ENCODE measurements at places on chromosomes 3 and 15.

GRCh38 chr3:184372296-184372821 lies 5.6 kb downstream of the THPO start:
- no peak for DNase-seq

DNA sequence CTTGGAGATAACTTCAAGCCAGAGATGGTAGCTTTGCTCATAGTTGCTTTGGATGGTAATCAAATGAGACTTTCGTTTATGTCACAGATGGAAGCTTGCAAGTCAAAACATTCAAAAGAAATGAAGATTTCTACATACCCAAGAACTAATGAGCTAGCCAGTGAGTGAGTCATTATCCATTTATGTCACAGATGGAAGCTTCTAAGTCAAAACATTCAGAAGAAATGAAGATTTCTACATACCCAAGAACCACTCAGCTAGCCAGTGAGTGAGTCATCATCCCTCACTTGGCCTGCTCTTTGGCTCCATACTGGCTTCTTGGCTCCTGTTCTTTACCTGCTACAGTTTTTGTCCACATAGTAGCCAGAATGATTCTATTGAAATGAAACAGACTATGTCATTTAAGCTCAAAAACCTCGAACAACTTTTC lies 559.8 kb upstream of the CBLB start:
- no peak for DNase-seq

DNA sequence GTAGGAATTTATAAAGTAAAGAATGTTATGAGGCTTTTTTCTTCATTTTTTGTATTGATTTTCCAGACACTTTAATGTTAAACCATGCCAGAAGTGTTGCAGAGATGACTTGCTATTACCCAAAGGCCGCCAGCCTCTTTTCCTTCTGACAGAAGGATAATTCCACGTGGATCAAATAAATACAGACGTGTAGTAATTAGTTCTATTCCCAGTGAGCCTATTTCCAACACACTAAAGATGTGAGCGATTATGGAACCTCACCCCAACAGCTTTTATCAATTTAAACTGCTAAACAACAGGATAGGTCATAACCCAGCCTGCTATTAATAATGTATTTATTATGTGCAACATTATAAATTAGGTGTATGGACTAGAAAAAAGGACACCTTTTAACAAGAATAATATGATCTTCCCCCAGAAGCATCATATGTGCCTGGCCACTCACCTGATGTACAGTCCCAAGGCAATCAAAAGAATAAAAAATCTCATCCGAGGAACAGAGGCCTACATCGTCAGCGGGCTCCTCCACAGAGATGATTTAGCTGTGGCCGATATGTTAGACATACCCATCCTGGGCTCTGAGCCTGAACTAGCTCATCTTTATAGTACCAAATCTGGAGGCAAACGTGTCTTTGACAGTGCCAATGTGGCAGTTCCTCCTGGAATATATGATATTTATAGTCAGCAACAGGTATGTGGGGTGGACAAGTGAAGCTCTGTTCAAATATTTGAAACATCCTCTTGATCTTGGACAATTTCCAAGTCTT lies 125.9 kb upstream of the C15orf61 start:
- no peak for DNase-seq

- no peak for DNase-seq
Observed at GRCh38 chr15:89446255-89446891, 50.0 kb downstream of the RHCG start.

DNA sequence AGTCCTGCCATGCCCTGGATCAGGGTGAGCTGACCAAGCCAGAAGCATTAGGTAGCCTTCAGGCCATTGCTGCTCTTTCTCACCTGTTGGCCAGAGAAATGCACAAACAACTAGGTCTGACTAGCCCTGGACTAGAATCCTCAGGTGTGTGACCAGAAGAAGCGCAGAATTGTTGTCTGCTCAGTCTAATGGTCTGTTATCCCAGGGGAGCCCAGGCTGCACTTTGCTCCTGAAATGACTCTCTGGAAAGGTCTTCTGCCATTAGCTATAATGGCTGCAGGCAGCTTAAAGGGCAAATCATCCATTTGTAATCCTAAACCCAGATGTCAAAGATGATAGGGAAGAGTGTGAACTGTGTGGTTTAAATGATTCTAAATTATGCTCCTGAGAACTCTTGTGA lies 246.1 kb downstream of the NFKBIZ start:
- no peak for DNase-seq

GRCh38 chr15:55014391-55015092 lies 182.2 kb downstream of the RSL24D1 start:
- DNase-seq = no peak

GRCh38 chr3:52593103-52593502 lies 56.7 kb downstream of the UQCC5 start:
- no peak for DNase-seq

GRCh38 chr15:57969355-57969754 lies 96.2 kb downstream of the ALDH1A2 start:
- DNase-seq = no peak

DNA sequence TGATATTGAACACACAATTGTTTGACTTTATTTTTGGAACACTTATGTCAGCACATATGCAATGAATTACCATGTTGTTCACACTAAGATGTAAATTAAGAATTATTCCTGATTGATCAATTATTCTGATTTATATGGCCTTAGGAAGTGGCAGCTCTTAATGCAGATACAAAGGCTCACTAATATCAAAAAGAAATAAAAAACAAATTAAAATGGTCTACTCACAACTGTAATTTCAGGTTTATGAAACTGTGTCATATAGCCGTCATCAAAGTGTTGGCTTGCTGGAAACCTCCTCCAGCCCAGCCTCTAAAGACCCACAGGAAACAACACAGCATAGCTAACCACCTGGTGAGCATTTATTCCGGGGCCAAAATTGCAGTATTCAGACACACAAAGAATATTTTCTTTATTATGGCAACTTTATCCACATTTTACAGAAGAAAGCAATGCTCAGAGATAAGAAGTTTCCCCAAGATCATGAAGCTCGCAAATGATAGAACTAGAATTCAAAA lies 33.4 kb downstream of the PDZRN3 start:
- no peak for DNase-seq

DNA sequence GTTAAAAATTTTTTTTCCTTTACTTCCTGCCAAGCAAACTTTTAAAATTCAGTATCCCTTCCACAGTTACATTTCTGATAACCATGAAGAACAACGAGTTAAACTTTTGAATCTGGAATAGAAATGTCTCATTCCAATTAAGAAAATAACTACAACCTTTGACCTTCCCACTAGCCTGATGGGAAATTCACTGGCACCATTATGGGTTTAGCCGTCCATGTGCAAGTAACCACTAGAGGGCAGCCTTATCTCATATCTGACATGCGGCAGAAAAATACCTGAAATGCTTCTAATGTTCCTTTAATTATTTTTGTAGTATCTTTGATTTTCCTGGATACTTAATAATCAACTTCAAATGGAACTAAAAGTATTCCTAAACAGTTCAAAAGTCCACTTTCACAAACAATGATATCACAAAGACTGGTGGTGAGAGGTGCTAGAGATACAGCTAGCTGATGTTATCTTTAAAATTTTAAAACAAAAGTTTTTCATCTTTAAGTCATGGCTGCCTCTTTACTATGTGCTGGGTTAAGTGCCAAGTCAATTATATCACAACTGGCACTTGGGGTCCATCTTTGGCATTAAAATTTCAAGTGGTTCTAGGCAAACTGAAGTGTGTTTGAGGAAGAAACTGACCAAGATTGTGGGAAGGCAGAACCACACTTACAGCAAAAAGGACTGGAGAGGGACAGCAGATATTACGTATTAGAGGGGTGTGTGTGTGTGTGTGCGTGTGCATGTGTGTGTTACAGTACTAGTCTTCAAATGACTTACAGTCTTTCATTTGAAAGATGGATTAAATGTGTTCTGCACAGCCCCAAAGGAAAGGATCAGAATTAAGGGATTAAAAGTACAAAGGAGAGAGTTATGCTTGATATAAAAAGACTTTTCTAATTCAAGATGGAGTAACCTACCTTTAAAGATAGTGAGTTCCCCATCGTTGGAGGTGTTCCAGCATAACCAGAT lies 107.1 kb upstream of the ICE2 start:
- no peak for DNase-seq

- DNase-seq = no peak
Observed at GRCh38 chr3:178568911-178569310, 32.7 kb downstream of the KCNMB2 start.

DNA sequence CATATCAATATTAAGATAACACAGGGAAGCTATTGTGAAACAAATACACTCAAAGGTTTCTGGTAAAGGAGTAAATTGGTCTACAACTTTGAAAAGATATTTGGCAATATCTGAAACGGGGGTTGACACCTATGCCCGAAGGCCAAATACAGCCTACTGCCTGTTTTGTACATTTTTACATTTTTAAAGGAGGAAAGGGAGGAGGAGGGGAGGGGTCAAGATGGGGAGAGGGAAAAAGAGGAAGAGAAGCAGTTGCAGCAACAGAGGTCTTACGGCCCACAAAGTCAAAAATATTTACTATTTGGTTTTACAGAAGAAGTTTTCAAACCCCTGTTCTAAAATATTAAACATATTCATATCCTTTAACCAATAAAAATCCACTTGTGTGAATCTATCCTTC lies 94.2 kb downstream of the FMN1 start:
- DNase-seq = no peak

DNA sequence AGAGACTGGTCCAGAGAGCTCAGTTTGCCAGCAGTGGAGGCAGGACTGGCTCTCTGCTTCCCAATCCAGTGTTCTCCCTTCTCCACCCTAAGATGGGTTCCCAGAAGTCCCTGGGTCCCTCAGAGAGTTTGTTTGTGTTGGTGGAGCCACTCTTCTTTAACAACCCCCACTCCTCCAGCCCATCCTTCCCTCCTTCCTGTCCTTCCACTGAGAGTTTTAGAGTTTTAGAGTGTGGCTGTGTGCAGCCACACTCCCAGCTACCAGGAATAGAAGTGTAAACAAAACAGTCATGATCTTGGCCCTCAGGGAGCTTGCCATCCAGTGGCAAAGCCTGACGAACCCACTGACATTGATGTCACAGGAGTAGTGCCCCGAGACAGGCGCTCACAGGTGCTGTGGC lies 12.5 kb upstream of the FBLN2 start:
- no peak for DNase-seq

GRCh38 chr3:104458657-104459056 lies 908.1 kb upstream of the ALCAM start:
- no peak for DNase-seq

DNA sequence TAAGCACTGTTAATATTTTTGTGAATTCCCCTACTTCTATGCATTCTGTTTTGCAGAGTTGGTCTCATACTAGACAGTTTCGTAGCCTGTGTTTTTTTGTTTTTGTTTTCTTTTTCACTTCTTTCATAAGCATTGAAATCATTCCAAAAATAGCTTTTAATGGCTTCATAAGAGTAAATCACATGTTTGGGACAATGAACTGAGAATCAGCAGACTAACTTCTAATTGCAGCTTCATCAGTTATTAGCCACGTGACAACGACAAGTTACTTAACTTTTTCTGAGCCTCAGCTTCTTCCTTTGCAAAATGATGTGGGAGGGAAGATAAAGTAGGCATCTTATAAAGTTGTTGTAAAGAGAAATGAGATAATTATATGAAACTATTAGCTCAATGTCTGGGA lies 124.8 kb downstream of the LIPC start:
- DNase-seq = no peak

DNA sequence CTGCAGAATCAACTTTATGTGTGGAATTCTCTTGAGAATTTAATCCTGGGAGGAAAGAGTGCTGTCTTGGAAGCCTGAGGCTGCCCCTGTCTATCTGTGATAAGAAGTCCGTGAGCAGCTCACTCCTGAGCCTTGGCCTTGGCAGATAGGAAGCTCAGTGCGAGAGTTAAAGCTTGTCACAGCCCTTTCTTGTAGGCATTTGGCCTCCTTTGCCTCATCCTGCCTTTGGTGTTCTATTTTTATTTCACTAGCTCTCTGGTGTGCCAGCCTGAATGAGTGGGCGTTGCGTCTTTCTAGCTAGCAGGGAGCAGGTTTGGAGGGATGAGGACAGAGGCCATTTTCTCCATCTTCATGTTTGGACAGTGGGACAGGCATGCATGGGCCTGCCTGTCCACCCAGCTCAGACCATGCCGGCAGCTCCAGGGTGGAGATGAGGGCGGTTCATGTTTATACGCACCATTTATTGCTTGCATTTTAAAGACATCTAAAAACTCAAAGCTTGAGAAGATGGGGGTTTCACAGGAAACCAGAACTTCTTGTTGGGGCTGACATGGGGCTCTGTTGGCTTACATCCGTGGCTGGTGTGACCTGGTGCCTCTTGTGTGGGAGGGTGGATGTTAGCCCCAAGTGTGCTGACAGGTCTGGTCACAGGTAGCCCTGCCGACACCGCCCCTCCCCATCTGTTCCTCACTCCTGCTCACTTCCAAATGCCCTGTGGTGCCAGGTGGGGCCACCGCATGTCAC lies 29.8 kb downstream of the IRAK2 start:
- no peak for DNase-seq

DNA sequence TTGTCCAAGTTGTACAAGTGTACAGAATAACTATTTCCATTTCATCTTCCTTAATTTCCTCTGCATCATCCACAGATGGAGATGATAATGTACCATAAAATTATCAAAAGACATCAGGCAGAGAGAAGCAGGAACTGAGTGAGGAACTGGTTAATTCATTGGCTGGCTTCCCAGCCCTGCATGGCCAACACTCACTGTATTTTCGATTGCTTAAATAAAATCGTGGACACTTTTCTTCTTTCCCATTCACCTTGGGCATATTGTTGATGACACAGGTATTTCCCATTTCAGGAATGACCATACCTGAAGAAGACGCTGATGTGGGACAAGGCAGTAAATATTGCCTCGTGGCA lies 144.2 kb upstream of the ABHD17C start:
- no peak for DNase-seq

DNA sequence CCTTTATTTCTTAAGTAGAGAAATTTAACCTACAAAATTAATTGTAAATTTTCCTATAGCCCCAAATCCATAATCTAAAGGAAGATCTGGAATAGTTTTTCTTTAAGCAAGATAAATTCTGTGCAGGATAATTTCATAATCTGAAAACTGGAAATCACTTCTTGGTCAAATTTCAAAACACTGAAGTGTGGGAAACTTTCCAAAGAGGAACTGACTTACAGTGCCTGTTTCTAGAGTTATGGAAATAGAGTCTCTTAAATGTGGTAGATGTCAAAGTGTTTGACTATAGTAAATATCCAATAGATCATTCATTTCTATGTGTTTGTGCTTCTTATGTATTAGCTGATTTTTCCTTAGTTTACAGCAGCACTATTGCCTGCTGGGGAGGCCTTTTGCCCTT lies 1.6 kb upstream of the P2RY13 start:
- DNase-seq = no peak

GRCh38 chr3:120416868-120417267 lies 33.9 kb downstream of the FSTL1 start:
- DNase-seq = no peak

GRCh38 chr3:64311424-64312061 lies 86.3 kb upstream of the PRICKLE2 start:
- DNase-seq = no peak

DNA sequence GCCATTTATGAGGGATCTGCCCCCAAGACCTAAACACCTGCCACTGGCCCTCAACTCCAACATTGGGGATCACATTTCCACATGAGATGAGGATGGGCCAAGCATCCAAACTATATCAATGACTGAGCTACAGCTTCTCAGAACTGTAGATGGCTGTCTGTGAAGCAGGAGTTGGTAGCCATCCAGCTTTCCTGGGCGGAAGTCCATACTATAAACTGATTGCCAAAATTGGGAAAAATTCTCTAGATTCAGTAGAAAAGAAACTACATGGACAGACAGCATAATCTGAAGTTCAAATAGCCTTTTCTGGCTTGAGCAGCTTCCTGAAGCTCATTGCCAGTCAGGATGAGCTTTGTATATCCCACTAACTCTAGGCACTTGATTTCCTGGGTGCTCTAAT lies 214.7 kb upstream of the ZBTB20 start:
- no peak for DNase-seq

Data from stimulated activated CD8-positive, alpha-beta memory T cell treated with anti-CD3 and anti-CD28 coated beads, Interleukin-4, amount 100 ng/mL, for 1 hour (primary cell).